Retina (tissue), 1 donor: ENCODE measurements at places on chromosomes 7 and 10.

- DNase-seq: no peak
Measured at GRCh38 chr7:105269397-105269796, 119.3 kb downstream of the SRPK2 start.

DNA sequence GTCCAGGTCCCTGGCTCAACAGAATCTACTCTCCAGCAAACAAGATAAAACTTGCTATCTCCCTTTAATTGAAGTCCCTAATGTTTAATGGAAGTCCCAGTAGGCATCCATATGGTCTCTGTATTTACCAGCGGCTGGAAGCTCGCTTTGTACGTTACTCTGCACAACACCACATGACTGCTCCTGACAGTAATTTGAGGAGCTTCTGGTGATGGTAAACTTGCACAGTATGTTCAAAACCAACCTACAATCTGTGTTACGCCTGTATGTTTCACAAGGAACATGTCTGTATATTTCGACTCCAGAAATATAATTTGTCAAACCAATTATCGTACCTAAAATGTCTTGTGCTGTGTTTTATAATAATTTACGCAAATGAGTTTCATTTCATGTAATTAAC, 4.4 kb upstream of the TECPR1 start:
- no peak for DNase-seq

DNA sequence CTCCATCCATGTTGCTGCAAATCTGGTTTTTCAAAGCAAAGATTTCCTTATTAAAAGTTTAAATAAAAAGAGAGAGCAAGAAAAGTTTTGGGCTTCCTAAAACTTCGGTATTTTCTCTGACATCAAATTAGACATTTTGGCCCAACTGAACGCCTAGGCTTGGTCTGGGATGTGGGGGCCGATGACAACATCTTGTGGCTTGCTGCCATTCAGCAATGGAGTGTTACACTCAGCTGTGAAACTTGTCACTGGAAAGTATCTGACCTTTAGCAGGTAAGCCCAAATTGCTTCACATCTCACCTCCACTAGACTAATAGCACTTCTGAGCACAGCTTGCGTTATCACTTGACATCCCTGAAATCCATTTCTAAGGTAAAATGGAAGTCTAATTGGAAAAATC, 320.6 kb downstream of the GATA3 start:
- DNase-seq: no peak

GRCh38 chr7:92025260-92025659, 84.6 kb downstream of the AKAP9 start:
- no peak for DNase-seq

DNA sequence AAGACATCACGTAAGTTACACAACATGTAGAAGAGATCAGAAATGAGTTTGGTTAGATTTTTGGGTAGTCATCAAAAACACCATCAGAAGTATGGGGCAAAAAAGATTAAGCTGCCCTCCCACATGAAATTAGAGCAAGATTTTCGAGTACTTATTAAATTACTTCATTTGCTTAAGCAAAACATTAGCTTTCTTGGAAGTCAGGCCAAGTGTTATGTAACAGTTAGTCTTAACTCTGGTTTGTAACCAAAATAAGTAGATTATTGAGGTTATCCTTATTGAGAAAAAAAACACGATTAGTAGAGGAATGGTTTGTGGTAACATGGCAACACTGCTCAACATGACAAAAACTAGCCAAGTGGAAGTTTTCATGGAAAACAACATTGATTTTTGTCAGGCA, 37.9 kb downstream of the HBP1 start:
- DNase-seq: no peak

DNA sequence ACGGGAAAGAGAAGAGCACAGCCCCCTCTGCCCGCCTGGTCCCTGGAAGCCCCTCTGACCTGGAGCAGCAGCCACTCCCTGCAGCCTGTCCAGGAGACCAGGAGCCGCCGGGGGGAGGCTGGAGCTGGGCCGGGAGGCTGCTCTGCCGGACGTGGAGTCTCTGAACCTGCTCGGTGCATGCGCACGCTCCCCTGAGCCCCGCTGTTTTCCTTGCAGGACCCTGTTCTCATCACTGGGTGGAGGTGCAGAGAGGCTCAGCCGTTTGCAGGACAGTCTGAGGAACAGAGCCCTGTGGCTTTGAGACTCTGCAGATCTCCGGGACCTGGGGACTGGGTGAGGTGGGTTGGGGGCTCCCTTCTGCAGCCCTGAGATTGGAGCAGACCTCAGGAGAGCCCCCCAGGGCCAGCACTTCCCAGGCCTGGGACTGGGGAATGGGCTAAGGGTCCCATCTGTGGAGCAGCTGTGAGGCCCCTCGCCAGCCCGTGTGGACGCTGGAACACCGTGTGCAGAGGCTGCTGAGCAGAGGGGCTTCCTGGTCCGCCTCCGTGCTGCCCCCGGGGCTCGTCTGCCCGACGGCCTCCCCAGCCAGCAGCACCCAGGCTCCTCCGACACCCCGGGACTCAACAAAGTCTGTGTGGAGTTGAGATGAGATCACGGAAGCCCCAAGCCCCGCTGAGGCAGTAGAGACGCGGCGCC, 48.5 kb upstream of the ADGRA1 start:
- DNase-seq: peak; percentile 66

DNA sequence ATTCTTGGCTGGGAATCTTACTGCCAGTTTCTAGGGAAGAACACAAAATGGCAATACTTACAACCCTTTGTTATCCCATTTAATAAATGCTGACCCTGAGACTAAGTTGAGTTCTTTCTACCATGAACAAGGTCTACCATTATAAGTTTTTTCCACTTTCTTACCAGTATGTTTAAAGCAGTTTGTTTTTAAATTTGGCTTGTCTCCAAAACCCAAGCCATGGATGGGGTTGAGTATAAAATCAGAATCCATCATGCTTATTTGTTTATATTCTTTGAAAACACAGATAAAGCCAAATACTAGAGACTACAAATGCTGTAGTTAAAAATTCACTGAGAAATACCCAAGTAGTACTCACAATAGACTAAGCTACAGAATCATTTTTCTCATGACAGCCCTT, 41.1 kb upstream of the HNRNPH3 start:
- DNase-seq: no peak

DNA sequence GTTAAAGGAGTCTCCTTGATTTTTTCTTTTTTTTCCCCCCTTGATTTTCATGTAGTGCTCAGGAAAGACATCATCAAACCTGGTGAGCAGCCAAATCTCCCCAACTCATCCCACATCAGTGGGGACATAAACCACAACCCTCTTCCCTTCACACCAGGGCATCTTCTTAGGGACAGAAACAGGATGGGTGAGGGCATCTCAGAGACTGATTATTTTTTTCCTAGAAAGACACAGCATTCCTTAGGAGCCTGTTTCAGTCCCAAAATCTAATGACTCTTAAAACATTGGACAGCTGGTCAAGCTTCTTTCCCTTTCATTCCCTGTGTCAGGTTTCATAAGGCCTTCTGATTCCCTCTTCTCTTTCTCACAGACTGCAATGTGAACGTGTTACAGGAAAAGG, 31.5 kb upstream of the GSAP start:
- no peak for DNase-seq

DNA sequence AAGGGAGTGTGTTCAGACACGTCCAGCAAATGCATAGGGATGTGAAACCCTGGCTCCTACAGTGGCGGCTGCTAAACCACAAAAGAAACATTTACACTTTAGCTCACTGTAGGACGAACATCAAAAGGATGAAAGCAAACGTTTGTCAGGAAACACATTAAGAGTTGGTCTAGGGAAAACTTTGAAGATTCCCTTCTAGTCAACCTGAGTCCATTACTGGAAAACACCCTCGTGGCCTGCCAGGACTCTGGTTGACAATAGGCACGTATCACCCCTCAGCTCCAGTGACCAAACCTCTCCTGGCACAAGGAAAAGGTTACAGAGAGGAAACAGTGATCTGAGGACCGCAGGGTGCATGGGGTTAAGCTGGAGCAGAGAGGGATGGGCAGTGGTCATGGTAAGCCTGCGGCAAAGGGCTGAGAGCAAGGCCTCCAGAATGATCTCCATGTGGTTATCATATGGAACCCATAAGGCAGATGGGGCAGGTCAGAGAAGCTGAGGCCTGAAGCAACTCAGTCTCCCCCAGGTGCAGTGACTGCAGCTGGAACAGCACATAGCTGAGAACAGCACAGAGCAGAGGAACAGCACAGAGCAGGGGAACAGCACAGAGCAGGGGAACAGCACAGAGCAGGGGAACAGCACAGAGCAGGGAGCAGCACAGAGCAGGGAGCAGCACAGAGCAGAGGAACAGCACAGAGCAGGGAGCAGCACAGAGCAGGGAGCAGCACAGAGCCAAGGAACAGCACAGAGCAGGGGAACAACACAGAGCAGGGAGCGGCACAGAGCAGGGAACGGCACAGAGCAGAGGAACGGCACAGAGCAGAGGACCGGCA, 49.9 kb downstream of the CHST15 start:
- DNase-seq: no peak

DNA sequence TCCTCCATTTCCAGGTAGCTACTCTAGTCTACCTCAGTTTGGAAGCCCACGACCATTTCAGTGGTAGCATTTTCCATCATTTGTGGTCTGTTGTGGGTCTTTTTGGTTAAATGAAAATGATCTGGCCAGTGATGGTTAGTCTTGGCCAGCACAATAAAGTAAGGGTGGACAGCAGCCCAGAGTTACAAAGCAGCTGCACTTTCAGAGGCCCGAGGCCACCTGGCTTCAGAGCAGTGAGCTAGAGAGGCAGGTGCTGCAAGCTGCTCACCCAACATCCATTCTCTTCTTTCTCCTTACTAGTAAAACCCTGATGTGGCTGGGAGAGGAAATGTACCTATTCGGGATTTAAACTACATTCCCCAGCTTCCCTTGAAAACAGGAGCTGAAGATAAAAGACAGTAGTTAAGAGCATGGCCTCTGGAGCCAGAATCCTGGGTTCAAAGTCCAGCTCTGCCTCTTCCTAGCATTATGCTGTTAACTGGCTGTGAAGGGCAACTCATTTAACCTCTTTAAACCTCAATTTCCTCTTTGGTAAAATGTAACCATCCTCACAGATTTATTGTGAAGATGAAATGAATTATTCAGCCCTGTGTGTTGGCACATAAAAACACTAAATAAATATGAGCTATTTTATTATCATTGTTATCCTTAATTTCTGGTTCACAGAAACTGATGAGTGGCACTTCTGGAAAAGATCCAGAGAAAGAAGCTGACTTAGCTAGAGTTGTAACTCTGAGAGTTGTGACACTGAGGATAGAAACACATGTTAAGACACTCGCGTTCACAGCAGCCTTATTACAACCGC, 517.4 kb downstream of the PARD3 start:
- DNase-seq: no peak

DNA sequence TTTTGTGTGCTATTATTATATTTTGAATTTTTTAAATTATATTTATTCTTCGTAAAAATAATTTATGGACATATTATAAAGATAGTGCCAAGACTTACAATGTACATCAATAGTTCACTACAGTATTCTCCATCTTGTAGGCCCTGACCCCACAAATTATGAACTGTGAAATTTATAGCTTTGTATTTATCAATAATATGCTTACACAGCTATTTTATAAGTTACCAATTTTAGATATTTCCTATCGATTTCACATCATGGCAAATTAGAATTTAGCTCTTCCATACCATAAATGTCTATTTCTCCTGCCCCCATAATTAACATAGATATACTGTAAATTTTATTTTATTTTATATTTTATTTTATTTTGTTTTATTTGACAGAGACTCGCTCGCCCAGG, 34.4 kb upstream of the GNAI1 start:
- no peak for DNase-seq

DNA sequence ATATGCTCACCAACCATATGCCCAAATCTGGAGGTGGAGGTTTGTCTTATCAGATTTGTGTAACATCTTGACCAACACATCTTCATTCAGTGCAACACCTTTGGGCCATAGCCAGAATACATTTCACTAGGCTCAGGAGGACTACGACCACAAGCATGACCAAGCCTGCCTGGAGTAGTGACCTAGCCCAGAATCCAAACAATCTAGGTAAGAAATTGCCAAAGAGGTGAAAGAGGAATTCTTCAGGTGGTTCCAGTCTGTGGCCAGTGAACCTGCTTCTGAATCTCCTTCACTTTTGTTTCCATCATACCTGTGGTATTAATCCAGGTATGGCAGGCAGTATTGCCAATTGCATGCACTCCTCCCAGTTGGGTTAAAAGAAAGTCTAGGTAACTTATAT, 112.8 kb upstream of the RAB18 start:
- DNase-seq: no peak

- DNase-seq: peak; percentile 76
Measured at GRCh38 chr10:44902941-44903545, 8.1 kb upstream of the TMEM72 start.

GRCh38 chr10:73471226-73471625, 24.6 kb downstream of the PPP3CB start:
- no peak for DNase-seq

GRCh38 chr7:54964136-54964535, 54.7 kb upstream of the EGFR start:
- DNase-seq: no peak

GRCh38 chr10:74824184-74824899, 2.1 kb upstream of the KAT6B start:
- DNase-seq: peak; percentile 60

DNA sequence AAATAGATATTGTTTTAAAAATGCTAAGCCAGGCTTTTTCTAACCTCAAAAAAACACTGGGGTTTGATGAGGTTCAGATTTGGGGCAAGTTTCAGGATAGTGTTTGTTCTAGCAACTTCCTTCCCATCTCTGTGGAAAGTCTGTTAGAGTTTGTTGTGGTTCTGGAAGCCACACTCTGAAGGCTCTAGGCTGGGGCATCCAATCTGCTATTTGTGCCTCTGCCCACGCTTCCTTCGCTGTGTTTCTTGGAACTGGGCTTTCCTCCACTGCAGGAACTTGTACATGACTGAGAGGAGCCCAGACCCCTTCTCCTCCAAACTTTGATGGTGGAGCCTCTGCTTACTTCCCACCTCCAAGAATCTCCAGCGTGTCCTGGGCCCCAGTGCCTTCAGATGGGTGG, 108.5 kb upstream of the SLC25A13 start:
- DNase-seq: no peak

- DNase-seq: peak; percentile 24
Measured at GRCh38 chr7:131110297-131111080, 217.2 kb upstream of the MKLN1 start.

DNA sequence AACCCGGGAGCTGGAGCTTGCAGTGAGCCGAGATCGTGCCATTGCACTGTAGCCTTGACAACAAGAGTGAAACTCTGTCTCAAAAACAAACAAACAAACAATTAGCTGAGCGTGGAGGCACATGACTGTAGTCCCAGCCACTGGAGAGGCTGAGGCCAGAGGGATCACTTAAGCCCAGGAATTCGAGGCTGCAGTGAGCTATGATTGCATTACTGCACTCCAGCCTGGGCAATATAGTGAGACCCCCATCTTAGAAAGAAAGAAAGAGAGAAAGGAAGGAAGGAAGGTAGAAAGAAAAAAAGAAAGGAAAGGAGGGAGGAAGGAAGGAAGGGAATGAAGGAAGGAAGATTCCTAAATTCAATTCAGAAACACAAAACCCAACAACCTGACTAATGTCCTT, 141.3 kb upstream of the TNRC18 start:
- no peak for DNase-seq

DNA sequence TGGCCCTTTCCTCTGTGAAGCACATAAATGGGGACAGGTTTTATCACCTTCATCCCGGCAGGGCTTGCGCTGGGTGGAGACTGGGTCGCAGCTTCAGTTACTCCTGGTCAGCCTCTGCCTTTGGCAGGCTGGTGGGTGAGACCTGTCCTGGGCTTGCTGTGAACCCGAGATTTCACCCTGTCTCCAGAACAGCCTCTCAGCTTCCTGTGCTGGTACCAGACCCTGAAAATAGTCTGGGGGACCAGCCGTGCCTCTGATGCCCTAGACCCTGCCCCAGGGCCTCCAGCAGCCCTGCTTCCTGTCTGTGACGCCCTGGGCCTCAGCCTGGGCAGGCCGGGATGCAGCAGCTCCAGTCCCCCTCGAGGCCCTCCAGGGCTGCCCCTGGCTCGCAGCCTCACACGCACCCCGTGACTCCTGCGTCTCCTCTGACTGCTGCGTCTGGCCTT, 13.2 kb upstream of the PWWP2B start:
- no peak for DNase-seq
